NCI-H345 (cell line): ENCODE measurements at places on chromosomes 13 and 19.

DNA sequence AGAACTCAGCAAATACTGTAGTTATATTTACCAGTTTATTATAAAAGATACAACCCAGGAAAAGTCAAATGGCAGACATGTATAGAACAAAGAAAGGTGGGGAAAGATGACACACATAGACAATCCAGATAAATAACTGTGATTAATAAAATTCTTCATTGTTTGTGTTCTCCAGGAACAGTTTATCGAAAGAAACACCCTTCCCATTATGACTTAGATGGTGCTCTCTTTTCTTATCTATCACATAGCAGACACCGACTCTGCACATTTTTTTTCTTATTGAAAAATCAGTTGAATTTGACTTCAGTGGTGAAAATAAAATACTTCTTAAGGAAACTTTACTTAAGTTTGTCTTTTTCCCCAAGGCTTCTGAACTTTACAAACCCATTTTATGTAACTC lies 6.2 kb downstream of the ZNF708 start:
- no peak for DNase-seq

DNA sequence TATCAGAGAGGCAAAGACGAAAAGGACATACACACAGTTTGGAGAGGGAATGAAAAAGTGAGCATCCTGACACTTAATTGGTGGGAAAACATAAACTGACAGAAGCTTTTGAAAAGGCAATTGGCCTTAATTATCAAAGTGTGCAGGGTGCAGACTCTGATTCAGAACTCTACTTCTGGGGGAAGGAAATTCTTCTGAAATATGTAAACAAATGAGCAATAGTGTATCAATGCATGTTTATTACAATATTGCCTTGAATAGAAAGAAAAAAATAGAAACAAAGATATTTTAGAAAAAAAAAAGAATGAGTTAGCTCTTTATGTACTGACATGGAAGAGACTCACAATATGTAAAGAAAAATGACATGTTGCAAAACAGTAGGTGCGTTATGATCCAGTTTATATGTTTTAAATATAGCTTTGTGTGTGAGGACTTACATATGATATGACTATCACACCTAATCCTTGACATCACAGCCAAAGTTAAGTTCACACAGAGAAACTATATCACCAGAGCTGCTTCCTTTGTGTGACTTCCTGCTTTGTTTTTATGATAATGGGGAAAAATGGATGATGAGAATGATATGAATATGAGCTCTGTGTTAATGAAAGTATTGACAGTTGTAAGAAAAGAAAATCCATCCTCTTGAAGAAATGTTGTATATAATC lies 182.4 kb downstream of the KCTD12 start:
- DNase-seq, result no peak

- peak; percentile 23 for DNase-seq
Observed at GRCh38 chr19:34669305-34669704, 7.7 kb downstream of the SCGB2B2 start.

- DNase-seq, result peak; percentile 75
Observed at GRCh38 chr13:100511466-100511865, 77.1 kb downstream of the GGACT start.

DNA sequence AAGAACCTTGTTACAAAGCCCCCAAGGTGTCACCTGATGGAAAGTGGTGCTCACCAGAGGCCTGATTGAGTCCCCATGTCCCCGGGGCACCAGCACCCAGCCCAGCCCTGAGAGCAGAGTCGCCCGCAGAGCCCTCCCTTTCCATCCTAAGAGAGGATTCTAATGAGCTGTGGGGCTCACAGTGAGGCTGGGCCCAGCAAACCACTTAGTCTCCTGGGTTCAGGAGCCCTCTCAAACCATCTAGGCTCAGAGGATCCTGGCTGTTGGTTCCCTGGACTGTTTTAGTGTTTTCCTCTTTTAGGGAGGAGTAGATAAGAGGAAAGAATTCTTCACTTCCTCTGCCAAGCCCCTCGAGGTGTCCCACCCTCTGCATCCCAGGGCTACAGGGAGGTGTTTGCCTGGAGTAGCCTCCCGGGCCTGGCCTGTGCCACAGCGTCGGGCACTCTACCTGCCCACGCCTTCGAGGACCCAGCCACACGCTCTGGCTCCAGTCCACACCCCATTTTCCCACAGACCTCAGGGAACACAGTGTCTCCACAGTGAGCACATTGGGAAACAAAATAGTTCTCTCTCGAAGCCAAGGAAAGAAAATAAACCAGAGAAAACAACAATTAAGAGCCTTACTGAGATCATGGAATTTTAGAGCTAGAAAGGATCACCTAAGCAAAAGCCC lies 34.4 kb downstream of the DHRS12 start:
- DNase-seq, result no peak

GRCh38 chr13:44303681-44304432 lies 69.8 kb upstream of the SERP2 start:
- no peak for DNase-seq

- no peak for DNase-seq
Observed at GRCh38 chr19:2693492-2694160, 8.9 kb downstream of the GNG7 start.

DNA sequence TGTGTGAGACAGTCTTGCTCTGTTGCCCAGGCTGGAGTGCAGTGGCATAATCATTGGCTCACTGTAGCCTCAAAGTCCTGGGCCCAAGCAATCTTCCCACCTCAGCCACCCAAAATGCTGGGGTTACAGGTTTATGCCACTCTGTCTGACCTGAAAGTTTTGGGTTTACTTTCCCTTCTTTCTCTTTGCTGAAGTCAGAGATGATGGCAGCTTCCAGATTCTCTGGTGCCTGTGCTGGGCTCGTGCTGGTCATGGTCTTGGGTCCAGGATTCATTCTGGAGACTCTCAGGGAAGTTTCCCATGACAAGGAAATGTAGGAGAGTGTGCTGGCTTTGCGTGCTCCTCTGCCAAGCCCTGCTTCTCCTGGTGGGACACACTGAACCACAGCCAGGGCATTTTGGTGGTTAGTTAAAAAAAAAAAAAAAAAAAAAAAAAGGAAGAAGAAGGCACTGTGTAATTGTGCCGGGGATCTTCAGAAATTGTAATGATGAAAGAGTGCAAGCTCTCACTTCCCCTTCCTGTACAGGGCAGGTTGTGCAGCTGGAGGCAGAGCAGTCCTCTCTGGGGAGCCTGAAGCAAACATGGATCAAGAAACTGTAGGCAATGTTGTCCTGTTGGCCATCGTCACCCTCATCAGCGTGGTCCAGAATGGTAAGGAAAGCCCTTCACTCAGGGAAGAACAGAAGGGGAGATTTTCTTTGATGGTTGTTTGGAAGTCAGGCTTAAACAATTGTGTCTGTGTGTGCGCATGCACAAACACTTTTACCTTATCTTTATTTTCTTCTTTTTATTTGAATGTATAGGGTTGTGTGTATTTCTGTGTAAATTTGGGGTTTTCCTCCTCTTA lies at the start of gene ALOX5AP:
TSS of gene ALOX5AP (plus strand) at position 519 of the 847 bp plus-strand sequence. CDS start at position 582, 63 bp downstream.
- DNase-seq, result no peak

- no peak for DNase-seq
Observed at GRCh38 chr19:51031880-51032225, 2.9 kb downstream of the KLK12 start.

DNA sequence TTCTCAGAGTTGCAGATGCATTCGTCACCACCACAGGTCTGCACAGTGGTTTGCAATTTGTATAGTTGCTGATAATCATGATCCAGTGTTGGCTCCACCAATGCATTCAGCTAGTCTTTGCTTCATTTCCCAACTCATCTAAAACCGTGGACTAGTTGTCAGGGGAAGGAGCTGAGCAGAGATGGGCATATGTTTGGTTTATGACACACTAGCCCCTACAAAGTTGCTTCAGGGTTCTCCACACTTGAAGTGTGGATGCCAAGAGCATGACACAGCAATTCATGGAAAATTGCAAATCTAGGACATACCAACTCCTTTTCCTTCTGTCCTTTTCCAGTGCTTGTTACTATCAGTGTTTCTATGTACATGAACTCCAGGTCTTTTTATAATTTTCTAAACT lies 168.0 kb downstream of the TNFSF13B start:
- no peak for DNase-seq

GRCh38 chr19:18416778-18417249 lies 2.4 kb upstream of the SSBP4 start:
- peak; percentile 68 for DNase-seq

- DNase-seq, result peak; percentile 93
Observed at GRCh38 chr19:49580264-49581006, at the start of gene NOSIP. NOSIP (minus strand) TSS chr19:49580556; CDS start chr19:49560691, 19,865 bp downstream.

DNA sequence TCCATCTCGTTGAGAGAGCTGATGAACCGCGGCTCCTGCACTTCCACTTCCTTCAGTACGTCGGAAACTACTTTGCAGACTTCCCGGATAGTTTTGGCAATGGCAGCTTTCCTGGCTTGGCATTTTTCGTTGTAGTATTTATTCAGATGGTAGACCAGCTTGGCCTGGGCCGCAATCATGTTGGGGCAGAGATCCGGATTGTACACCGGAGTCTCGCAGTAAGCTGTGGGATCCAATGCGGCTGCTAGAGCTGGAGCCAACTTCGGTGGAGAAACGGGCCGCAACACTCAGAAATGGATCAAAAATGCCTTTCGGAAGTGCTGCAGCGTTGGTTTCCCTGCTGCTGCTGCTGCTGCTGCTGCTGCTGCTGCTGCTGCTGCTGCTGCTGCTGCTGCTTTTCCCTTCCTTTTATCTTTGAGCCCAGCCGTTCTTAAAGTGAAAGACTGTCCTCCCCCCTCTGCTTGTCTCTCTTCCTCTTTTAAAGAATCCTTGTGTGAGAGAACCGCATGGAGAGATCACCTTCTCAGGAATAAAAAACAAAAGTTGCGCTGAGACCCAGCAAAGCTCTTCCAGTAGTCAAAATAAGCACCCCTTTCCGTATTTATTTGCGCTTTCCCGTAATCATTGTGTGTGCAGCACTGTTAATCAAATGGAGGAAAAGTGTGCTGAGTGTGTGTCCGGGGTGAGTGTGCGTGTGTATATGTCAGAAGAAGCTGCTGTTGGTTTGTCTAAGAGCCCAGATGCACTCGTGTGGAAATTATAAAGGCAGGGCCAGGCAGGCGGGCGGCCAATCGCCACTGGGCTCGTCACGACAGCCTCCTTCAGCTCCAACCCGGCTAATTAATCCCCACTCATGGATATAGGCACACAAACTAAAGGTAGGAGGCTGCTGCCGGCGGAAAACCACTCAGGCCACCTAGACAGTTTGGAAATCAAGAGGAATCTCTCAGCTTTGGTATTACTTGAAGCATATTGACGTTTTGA lies at the start of gene MAB21L1:
TSS of gene MAB21L1 (minus strand) at position 730 of the 984 bp plus-strand sequence. CDS start at position 179, 551 bp downstream.
- no peak for DNase-seq

- no peak for DNase-seq
Observed at GRCh38 chr13:48155848-48156247, 60.9 kb upstream of the MED4 start.

DNA sequence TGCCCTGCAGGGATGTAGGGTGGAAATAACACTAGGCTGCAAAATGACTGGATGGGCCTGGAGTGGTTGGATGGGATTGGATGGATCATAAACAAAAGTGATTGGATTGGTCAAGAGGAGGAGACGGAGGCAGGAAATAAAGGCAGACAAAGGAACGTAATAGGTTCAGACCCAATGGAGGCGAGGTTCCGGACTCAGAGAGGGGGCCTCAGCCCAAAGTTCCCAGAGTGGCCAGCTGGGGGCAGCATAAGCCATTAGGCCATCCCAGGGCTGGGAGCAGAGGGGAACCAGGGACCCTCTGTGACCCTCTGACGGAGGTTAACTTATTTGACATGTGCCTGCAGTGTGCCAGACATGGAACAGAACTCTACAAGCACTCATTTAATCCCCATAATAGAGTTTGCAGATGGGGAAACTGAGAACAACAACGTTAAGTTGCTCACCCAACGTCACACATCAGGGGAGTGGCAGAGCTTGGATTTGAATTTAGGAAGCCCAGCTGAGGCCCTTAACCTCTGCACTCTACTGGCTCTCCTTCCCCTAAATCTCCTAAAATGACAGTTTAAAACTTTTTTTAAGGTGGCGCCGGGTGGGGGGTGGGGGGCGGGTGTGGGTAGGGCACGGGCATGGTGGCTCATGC lies 15.3 kb upstream of the MAP1S start:
- DNase-seq, result peak; percentile 4

DNA sequence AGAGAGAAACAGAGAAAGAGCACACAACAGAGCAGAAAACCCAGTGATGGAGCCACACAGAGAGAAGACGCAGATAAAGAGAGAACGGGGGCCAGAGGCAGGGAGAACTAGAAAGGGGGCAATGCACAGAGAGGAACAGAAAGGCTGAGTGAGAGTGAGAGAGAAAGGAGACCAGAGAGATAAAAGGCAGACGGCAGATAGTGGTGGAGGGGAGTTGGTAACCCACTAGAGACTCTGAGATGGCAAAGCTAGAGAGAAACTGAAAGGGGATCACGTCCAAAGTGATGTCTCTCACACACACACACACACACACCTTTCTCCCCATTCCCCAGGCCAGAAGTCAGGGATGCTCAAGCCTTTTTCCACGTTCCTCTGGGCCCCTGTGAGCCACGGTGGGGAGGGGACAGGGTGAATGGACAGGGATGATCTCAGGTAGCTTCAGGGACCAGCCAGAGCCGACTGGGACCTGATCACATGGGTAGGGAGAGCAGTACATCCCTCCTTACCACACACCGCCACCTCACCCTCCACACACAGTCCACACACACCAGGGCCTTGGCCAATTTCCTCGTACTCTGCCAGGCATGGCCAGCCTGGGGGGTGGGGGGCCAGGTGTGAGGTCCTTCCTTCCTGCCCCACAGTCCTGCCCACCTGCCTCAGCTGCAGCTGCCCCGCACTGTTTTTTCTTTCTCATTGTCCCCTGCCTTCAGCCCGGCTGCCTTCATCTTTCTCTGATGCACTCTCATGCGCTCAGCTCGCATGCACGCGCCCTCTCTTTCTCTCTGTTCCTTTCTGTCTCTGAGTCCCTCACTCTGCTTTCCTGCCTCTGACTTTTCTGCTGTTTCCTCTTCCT lies 22.5 kb upstream of the POU2F2 start:
- DNase-seq, result peak; percentile 11

DNA sequence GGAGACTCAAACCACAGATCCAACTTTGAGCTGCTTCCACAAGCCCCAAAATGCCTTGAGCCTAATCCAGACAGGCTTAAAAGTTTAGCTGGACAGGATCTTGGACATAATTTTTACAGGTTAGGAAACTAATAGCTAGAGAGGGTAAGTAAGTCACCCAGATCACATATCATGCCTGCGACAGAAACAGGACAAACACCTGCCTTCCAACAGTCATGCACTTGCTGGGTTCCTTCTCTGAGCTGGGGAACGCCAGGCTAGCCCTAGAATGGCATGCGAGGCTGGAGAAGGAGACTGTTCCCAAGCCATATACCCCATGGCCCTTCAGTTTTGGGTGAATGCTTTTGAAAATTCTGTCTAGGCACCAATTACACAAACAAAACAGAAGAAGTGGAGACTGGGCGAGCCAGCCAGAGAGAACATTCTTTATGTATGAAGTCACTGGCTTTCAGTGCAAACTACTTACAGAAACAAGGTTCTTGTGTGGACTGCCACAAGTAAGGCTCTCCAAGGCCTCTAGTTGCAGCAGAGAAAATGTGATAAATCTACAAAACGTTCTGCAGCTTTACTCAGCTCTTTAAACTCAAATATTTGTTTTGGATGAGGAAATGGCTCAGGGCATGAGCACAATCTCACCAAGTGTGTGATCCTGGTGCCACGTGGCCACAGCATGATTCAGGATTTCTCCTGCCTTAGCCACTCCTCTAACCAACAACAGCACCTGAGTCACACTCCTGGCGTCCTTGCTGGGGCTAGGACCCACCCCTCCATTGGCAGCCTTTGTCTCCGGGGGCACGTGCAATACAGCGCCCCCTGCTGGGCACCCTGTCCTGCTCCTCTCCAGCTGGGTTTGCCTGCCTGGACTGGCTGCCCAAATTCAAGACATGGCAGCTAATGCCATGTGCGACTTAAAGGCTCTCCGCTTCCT lies 73.4 kb upstream of the UBL3 start:
- DNase-seq, result peak; percentile 70

GRCh38 chr13:73708393-73708985 lies 425.7 kb downstream of the KLF12 start:
- DNase-seq, result peak; percentile 66
